ENCODE measurements at places on chromosomes 3 and 15.

- no peak for DNase-seq
These were observed 26.9 kb upstream of the ZMAT3 start for GRCh38 chr3:179098388-179099077.

- DNase-seq: no peak
These were observed 7.9 kb downstream of the FEM1B start for GRCh38 chr15:68285259-68285980.

GRCh38 chr3:57003676-57004075 is 56.8 kb upstream of the SPATA12 start:
- DNase-seq: no peak

DNA sequence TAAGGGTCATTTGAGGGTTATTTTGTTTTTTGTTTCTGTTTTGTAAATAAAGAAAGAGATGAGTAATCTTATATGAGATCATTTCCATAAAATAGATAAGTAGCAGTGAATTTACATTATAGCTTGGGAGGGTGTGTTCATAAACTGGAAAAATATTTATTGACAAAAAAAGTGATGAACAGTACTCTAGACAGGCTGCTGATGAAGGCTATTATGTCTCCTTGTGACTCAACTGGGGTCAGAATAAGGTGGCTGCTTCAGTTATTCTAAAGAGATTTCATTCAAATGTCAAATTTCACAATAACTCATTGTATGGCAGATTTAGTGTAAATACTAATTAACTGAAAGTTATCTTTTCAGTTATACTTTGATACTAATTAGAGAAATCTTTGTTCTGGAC is 251.1 kb upstream of the CMC1 start:
- no peak for DNase-seq

DNA sequence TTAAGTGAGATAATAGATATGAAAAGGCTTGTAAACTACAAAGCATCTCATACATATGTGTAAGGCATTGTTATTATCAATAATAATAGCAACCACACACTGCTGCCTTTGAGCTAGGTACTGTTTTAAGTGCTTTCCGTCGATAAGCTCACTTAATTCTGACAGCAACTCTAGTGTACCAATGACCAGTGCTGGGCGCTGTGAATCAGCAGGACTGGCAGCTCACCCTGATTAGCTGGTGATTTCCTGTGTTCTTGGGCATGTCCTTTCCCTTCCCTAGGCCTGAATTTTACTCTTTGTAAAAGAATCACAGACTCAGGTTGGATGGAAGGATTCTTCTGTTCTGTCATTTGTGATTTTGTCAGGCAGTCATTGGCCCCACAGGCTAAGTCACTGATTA is 215.6 kb downstream of the LPP start:
- no peak for DNase-seq

- no peak for DNase-seq
These were observed 9.9 kb downstream of the CCR5 start for GRCh38 chr3:46380471-46381221.

GRCh38 chr3:73804204-73804603 is 179.5 kb upstream of the PDZRN3 start:
- DNase-seq: no peak

- DNase-seq: no peak
These were observed 45.0 kb downstream of the ESYT3 start for GRCh38 chr3:138479438-138479863.

DNA sequence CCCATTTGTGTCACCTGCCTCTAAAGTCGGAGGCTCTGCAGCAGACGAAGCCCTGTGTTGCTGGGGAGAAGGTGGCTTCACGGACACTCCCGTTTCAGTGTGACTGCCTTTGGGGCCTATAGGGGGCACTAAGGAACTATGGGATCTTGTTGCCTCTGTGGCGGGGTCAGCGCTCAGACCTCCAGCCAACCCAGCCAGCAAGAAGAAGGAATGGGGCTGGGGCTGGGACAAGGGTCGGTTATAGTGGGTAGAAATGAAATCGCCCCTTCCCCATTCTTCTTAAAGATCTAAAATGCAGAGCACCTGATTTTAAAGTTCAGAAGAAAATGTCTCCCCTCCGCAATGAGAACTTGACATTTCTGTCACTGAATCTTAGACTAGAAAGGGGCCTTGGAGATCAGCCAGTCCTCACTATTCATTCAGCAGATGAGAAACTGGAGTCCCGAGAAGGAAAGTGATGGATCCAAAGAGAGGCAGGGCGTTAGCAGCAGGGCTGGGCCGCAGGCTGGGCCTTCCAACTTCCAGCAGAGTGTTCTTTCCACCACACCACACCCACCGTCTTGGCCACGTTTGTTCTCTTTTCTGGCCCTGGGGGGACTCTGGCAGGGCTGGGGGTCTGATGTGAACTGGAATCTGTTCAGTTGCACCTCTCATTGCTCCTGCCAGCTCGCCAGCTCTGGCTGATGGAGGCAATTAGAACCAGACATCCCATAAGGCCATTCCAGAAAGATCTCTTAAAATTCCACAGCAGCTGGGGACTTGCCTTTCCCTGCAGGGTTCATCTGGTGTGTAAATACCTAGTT is 195.4 kb downstream of the OPA1 start:
- DNase-seq: peak; percentile 83

DNA sequence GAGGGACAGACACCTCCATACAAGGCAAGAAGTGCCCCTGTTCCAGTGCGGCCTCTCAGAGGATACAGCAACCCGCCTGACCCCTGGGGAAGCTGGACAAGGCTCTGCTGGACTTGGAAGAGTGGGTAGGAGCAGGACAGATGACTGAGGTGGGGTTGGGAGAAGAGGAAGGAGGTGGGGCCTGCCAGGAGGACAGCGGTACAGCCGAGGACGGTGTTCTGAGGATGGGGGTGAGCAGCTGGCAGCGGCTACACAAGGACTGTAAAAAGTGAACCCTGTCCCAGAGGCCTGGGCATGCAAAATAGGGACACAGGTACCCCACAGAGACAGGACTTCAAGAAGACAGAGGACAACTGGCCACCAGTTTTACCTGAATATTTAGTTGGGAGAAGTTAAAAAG is 23.5 kb upstream of the ELP6 start:
- DNase-seq: no peak

DNA sequence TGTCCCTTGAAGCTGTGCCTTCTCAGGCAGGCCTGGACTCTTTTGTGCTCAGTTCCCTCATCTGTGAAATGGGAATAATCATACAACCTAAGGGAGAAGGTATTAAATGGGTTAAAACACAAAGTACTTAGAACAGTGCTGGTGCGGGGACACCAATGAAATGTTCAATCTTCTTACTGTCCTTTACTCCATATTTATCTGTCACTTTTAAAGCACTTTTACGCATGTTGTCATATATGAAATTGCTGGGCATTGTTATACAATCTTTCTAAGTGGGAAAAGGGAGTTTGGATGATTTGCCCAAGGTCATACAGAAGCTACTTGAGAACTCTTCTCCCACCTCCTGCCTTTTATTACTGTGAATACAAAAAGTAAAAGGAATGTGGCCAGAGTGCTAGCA is 87.8 kb upstream of the PSMD6 start:
- no peak for DNase-seq

DNA sequence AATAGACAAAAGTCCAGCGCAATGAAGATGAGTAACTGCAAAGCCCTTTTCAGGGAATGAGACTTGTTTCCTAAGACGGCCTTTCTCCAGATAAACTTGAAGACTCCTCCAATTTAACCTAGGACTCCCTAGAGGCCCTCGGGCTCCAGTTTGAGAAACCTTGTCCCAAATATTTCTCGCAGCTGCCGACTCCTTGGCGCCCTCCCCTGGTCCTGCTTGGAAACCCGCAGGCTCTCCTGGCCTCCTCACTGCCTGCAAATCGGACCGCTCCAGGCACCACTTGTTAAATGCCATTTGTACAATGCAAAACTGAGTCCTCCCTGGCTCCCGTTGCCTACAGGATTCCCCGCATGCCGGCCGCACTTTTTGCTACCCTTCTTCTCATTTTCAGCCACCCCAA is 36.8 kb downstream of the MUC4 start:
- no peak for DNase-seq

GRCh38 chr3:135756106-135756668 is 209.3 kb upstream of the PPP2R3A start:
- no peak for DNase-seq

DNA sequence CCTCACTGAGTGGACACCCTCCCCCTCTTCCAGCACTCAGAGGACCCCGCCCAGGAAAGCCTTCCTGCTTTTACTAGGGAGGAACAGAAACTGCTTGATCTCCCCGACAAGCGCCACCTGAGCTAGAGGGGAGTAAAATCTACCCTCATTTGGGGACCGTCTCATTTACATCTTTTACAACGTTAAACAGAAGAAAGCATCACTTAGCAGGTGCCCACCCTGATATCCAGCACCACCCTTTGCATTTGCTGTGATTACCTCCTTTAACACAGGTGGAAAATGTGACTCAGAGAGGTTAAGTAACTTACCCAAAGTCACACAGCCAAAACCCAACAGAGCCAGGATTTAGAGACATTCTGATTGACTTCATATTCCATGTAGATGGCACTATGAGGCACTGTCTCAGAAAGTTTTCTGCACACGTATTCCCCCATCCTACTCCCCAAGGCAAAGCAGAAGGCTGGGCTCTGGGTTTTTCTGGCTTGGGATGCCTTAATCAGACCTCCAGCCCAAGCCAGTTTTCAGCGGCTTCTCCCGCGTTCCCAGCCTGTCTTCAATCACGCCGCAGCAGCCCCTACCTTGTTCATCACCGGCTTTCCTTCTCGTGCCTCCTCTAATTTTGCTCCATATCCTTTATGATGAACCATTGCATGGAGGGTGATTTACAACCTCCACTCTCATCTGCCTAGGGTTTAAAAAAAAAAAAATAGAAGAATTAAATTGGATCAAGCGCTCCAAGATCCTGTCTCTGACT is 314.6 kb upstream of the PROK2 start:
- no peak for DNase-seq

GRCh38 chr15:65420975-65421359 is 1.8 kb downstream of the IGDCC4 start:
- DNase-seq: no peak

- no peak for DNase-seq
These were observed 4.9 kb downstream of the MESP2 start for GRCh38 chr15:89781055-89781454.

GRCh38 chr15:88518903-88519302 is 27.6 kb downstream of the DET1 start:
- DNase-seq: no peak

DNA sequence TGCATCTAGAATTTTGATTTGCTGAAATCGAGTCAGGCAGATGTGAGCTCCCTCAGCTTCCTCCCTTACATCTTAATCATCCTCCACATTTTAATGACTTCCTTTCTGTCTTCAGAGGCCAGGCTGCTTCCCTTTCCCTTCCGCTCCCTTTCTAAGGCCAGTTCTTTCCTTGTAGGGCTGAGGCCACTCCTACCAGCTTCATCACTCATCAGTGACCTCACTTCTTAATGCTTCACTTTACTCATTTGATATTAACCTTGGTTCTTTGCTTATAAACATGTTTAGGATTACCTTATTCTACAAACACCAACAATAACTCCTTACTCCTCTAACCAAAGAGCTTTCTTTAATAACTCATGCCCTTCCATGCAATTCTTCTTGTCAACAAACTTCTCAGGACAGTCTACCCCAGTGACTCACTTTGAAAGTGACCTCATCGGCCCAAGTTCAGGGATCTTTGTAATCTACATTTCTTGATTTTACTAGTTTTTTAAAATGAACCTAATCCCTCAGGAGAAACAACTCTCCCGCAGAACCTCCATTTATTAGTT is 23.9 kb downstream of the ILDR1 start:
- no peak for DNase-seq

- no peak for DNase-seq
These were observed 146.9 kb upstream of the RARB start for GRCh38 chr3:25281041-25281731.

GRCh38 chr3:146598535-146598934 is 6.6 kb downstream of the PLSCR5 start:
- DNase-seq: peak; percentile 30

- no peak for DNase-seq
These were observed 28.1 kb downstream of the CMTM7 start for GRCh38 chr3:32419742-32420125.

DNA sequence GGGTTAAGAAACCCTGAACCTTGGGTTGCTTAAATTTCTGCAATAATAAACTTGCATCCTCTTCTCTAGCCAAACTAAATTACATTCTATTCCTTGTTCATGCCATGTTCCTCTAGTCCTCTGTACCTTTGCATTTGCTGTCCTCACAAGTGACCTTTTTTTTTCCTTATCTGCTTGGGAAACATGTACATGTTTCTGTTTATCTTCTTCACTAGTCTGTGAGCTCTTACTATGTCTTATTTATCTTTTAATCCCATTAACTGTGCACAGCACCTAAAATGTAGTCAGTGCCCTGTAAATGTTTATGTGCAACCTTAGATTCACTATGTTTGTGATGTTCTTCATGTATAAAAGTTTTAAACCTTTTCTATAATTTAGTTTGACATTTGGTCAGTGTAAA is 61.9 kb downstream of the REC114 start:
- no peak for DNase-seq

DNA sequence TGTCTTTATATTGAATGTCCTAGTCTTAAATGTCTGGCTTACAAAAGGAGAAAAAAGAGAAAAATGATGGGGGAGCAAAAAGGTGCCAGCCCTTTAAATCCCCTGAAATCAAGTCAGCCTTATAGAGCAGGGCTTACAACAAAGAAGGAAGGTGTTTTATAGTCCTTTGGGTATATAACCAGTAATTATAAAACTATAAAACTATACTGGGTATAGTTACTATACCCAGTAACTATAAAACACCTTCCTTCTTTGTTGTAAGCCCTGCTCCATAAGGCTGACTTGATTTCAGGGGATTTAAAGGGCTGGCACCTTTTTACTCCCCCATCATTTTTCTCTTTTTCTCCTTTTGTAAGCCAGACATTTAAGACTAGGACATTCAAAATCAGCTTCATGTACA is 598.0 kb upstream of the SEMA6D start:
- DNase-seq: no peak

DNA sequence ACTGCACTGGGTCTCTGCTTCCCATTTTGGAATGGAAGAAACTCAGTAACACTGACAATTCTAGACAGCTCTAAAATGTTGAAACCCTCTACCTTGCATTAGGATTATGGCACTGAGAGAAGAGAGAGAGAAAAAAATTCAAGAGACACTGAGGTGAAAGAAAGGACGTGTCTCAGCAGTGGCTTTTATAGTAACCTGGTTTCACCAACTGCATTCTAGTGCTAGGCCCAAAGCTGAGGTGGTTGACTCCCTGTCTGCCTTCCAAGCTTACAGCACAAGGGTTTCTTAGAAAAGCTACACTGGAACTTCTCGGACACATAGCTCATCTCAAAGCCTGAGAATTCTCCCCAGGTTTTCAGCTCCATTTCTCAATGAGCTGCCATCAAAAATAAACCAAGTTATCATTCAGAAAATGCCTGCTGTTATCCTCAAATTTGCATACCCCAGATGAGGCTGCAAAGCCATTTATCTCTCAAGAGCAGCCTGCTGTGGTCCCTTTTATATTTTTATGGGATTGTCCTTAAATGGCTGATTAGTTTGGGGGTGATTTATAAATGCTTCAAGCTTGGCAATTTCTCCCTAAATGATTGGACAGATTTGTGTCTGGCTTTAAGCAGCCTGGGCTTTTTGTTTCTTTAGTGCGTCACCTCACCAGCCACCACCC is 279.9 kb downstream of the EBLN2 start:
- no peak for DNase-seq

GRCh38 chr3:149658744-149659497 is 1.1 kb upstream of the WWTR1 start:
- peak; percentile 79 for DNase-seq

GRCh38 chr3:138786788-138787271 is 47.9 kb downstream of the PIK3CB start:
- no peak for DNase-seq

- DNase-seq: no peak
These were observed 90.2 kb downstream of the CRTC3 start for GRCh38 chr15:90619939-90620338.

GRCh38 chr3:46888705-46889104 is 11.2 kb downstream of the PTH1R start:
- no peak for DNase-seq

All from left hindlimb (tissue), 1 donor.